AG04450 (cell line): ENCODE measurements at places on chromosomes 12 and 14. TPM values are rescaled to one million over a fixed set of nuclear protein-coding genes. Genes with fewer than 3 reads are reported as not detected.

FGF6 gene
- polyA plus RNA-seq = not detected in 2 replicates

GPR162 gene
- polyA plus RNA-seq = 5.2 and 7.6 TPM in 2 replicates

ASIC1 gene
- 9.9 and 10.2 TPM in 2 replicates for polyA plus RNA-seq

EPYC gene
- 0.11 TPM in 1 of 2 replicates, not detected in the other for polyA plus RNA-seq

TOMM20L gene
- polyA plus RNA-seq = not detected in 2 replicates

VPS33A gene
- polyA plus RNA-seq = 22.7 and 23.5 TPM in 2 replicates

SLCO1B1 gene
- not detected in 2 replicates for polyA plus RNA-seq

CABP1 gene
- polyA plus RNA-seq = 0.09 and 0.27 TPM in 2 replicates

RASSF8 gene
- polyA plus RNA-seq = 22.0 and 25.5 TPM in 2 replicates

NT5DC3 gene
- polyA plus RNA-seq = 2.8 and 3.4 TPM in 2 replicates

DTX1 gene
- polyA plus RNA-seq = 0.05 and 0.25 TPM in 2 replicates

WASHC4 gene
- 33.8 and 59.4 TPM in 2 replicates for polyA plus RNA-seq

DHRS2 gene
- 0.09 and 0.15 TPM in 2 replicates for polyA plus RNA-seq

CISTR gene
- polyA plus RNA-seq = not detected in 2 replicates

CDC42BPB gene
- polyA plus RNA-seq = 57.0 and 66.8 TPM in 2 replicates

SLC10A1 gene
- not detected in 2 replicates for polyA plus RNA-seq

LTA4H gene
- polyA plus RNA-seq = 77.2 and 93.6 TPM in 2 replicates

RNASE2 gene
- not detected in 2 replicates for polyA plus RNA-seq

LYZ gene
- not detected in 2 replicates for polyA plus RNA-seq
